ENCODE measurements at places on chromosomes 13 and 19.

DNA sequence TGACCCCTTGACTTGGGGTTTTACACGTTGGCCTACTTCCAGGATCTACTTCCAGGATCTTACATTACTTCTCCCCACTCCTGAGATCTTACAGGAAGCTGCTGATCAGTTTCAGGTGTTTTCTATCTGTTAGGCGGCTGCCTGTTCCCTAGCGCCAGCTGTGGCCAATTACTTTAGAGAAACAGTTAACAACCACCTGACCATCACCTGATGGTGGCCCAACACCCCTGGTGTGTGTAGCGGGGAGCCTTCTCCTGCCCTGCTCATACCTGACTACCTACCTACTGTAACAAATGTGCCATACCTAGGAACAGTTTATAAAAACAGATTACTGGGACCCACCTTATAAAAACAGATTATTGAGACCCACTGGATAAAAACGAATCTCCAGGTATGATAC, 2.8 kb upstream of the POP4 start:
- no peak for DNase-seq

DNA sequence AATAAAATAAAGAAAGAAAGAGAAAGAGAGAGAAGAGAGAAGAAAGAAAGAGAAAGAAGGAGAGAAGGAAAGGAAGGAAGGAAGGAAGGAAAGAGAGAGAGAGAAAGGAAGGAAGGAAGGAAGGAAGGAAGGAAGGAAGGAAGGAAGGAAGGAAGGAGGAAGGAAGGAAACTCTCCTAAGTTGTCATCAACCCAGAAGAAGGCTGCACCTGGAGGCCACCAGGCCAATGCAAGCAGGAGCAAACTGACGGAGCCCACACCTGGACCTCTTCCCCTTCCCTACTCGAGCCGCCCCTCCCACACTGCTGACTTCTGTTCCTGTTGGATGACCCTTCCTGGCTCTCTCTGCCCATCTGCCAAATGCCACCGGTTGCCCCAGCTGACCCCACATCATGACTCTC, 8.7 kb downstream of the ACER1 start:
- no peak for DNase-seq

DNA sequence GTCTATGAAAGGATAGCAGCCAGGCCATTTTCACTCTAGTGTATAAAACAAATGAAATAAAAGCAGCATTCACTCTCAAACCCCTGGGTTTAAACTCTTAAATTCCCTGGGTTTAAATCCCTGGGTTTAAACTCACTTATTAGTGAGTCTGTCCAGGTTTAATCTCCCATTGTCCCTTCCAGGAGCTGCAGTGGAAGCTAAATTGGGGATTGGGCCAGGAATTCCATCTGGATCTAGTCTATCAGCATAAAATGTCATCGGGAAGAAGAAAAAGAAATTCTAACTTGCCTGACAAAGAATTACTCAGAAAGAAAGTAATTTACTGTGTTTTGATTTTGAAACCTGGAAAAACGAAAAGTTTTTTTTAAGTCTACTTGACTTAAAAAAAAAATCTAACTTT, 54.8 kb downstream of the FRY start:
- DNase-seq, result no peak

GRCh38 chr13:79037197-79037596, 368.9 kb downstream of the RBM26 start:
- no peak for DNase-seq

DNA sequence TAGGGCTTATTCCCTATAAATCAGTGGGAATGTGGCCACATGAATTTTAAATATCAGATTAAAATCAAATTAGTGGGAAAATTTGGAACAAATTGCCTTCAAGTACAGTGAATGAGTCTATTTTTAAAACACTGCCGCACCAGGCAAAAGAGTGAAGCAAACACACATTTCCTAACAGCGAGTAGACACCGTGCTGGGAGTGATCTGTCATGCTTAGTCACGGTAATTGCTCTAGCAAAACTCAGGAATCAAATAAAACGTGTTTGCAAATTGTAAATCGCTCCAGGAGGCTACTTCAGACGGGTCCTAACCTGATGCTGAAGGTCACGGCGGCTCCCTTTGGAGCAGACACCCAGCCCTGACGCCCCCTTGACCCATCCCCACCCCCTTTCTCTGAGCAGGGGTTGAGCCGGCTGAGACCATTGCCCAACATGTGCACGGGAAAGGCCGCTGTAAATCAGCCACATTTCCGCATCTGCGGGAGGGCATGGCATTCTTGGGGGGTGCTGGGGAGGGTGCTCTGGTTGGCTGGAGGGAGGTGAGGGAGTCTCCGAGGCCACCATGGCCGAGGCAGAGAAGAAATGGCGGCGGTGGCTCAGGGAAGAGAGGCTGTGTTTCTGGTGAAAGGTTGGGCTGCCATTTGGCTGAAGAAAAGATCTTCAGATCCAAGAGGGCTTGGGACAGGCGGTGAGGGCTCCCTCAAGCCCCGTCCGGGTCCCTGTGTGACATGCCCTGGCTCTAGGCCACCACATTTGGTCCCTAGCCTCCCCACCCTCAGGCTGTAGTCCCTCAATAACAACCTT, 8.9 kb downstream of the CEBPA start:
- DNase-seq, result peak; percentile 33

DNA sequence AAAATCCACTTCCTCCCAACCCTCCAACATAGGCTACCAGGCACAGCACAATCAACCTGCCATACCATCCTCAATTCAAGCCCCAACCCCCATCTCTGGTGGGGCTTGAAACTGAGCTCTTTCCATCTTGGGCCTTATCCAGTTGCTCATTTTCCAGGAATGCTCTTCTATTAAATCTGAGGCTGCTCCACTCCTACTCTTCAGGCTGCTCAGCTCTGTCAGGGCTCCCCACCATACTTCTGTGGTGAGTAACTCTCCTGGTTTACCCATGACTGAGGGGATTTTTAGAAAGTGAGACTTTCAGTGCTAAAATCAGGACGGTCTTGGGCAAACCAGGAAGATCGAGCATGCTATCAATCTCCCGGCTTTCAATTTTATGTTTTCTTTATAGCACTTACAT, 512.8 kb downstream of the LMO7 start:
- no peak for DNase-seq

DNA sequence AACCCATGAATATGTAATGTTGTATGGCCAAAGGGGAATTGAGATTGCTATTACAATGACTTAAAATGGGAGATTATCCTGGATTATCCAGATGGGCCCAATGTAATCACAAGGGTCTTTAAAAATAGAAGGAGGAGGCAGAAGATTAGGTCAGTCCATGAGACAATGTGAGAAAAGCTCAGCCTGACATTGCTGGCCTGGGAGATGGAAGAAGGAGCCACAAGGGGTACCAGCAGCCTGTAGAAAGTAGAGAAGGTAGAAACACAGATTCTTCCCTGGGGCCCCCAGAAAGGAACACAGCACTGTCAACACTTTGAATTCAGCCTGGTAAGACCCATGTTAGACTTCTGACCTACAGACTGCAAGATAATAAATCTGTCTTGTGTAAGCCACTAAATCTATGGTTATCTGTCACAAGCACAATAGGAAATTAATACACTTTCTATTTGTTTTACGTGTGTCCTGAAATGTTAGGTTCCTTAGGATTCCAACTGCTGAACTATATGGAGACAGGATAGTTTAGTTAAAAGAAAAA, 132.9 kb upstream of the SERP2 start:
- no peak for DNase-seq

- peak; percentile 77 for DNase-seq
These were observed at the start of gene FXYD5 for GRCh38 chr19:35154525-35155406. TSS of gene FXYD5 (plus strand) at chr19:35154735. CDS start at chr19:35155551, 816 bp downstream.

DNA sequence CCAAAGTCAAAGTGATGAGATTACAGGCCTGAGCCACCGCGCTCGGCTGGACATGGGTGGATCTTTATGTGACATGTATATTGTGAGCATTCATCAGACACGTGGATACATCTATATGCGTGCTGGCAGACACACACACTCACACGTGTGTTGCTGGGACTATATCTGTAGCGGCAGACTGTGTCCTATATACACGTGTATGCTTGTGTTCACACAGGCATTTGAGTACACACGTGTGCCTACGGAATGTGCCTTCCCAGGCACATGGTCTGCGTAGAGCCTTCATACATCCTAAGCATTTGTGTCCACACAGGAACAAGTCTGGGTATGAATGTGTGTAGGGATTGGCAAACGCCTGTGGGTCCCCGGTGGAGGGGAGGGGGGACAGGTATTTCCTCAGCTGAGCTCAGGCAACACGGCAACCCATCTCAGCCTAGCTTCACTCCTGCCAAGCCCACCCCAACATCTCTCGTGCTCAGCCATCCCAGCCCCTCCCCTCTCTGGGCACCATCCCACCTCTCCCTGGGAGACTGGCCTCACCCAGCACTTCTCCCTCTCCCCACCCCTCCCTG, 2.6 kb downstream of the UNC13A start:
- DNase-seq, result no peak

- DNase-seq, result no peak
These were observed 6.9 kb downstream of the TTYH1 start for GRCh38 chr19:54422136-54422535.

- peak; percentile 43 for DNase-seq
These were observed 2.5 kb downstream of the MAP1S start for GRCh38 chr19:17721821-17722220.

- peak; percentile 30 for DNase-seq
These were observed 10.6 kb downstream of the CD70 start for GRCh38 chr19:6580313-6580712.

GRCh38 chr13:74253161-74253560, 119.0 kb upstream of the KLF12 start:
- no peak for DNase-seq

- DNase-seq, result no peak
These were observed 26.7 kb upstream of the ISYNA1 start for GRCh38 chr19:18464646-18465045.

- no peak for DNase-seq
These were observed 199.4 kb upstream of the IPO5 start for GRCh38 chr13:97753942-97754670.

DNA sequence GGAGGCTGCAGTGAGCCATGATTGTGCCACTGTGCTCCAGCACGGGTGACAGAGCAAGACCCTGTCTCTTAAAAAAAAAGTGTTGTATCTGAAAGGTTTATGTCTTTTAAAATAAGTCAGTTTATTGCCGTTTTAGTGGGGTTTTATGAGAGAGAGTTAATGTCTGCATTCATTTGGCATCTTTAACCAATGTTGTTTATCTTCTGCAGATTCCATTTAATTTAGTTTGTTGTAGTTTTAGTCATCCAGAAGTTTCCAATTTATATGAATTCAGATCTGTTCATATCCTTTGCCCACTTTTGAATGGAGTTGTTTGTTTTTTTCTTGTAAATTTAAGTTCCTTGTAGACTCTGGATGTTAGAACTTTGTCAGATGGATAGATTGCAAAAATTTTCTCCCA, 36.7 kb upstream of the LPAR6 start:
- DNase-seq, result no peak

DNA sequence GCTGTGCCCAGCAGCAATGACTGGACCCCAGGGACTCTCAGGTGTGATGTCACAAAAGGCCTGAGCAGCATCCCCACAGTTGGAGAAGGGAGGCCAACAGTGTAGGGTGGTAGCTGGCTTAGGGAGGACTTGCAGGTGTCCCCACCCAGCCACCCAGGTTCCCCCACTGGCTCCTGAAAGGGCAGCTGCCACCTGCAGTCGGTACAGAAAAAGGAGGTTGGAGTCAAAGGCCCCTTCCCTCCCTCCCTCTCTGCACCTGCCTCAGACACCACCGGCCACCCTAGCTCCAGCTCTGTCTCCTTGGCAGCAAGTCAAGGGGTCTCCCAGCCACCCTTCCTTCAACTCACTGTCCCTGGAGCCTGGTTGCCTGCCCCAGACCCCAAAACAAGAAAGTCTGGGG, at the start of gene PCP2:
Gene PCP2, minus strand, starts transcription at position 22 of the 400 bp plus-strand sequence. CDS start 262 bp downstream, outside the sequence.
- DNase-seq, result no peak

GRCh38 chr13:111129465-111130115, 14.5 kb downstream of the ARHGEF7 start:
- no peak for DNase-seq

DNA sequence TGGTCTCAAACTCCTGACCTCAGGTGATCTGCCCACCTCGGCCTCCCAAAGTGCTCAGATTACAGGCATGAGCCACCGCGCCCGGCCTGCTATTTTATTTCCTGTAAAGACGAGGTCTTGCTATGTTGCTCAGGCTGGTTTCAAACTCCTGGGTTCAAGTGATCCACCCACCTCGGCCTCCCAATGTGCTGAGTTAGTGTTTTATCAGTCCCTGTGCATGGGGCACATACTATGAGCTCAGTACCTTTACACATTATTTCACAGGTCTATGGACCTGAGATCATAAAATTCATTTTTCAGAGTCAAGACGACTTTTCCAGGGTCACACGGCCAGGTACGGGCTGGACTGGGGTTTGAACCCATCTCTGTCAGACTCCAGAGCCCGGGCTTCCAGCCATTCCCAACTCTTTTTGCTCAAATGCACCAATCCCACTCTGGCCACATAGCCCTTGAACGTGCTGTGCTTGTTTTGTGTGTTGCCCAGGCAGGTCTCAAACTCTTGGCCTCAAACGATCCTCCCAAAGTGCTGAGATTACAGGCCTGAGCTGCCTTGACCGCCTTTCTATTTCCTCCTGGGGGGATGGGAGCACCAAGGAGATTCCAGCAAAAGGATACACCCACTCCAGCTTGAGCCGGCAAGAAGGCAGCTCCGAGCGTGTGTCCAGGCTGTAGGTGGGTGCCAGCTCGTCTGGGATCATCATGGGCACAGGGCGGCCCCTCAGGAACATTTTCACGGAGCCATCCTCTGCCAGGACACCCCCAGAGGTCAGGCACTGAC, 1.1 kb downstream of the EML2 start:
- no peak for DNase-seq

DNA sequence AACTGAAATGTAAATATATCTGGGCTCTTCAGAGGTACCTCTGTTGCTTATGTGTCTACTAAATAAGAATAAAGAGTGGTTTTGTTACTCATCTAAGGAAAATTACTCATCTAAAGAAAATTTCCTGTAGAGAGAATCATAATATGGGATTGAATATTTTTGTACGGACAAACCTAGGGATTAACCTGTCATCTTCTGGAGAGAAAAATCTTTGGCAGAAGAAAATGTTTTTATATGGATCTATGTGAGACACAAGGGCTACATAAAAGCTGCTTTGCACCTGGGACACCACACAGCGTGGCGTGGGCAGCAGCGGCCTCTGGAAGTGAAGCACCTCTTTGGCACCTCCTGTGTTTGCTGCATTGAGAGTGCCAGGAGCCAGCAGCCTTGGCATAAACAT, 242.9 kb upstream of the DACH1 start:
- DNase-seq, result no peak

DNA sequence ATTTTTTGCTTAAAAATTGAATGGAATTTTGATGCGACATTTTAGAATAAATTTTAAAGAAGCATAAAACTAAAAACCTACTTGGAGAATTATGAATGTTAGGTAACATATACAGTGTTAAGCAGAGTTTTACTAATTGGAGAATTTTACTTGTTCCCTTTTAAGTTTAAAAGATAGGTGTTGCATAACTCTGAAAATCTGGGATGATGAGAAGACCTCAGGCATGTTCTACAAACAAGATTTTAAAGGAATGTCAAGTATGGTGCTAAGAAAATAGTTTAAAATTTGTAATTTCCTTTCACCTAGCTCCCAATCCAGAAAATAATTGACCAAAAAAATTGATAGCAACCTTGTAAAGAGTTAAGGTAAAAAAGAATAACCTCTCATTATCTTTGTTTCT, 135.8 kb downstream of the RFC3 start:
- DNase-seq, result no peak

- DNase-seq, result no peak
These were observed 119.7 kb downstream of the ABCC4 start for GRCh38 chr13:95181586-95181985.

GRCh38 chr13:70755456-70755855, 647.2 kb upstream of the KLHL1 start:
- no peak for DNase-seq
